Caki2 (cell line): ENCODE measurements at places on chromosomes 3 and 15.
A peak's percentile ranks its signal among the peaks of the same experiment; 100 is the strongest.

- no peak for DNase-seq
Observed at GRCh38 chr3:12159227-12159601, 502 bp upstream of the TIMP4 start.

GRCh38 chr3:175272392-175272791 lies 413.3 kb downstream of the NAALADL2 start:
- peak; percentile 37 for DNase-seq

DNA sequence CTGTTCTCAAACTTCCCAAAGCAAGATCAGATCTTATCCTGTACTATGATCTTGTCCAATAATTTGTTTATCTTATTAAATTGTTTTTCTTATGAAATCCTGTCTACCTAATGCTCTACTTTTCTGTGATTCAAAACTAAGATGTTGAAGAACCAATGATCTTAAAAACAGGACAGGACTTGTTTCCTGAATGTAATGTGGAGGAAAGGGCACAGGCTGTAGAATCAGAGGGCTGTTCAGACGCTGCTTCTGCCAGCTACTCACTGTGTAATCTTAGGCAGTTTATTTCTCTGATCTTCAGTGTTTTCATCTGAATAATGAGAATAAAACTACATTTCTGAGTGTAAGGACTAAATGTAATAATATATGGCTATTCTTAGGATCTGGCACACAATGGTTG lies 20.1 kb upstream of the DMXL2 start:
- DNase-seq, result no peak

GRCh38 chr3:182787302-182788036 lies 5.8 kb upstream of the ATP11B start:
- DNase-seq, result no peak

DNA sequence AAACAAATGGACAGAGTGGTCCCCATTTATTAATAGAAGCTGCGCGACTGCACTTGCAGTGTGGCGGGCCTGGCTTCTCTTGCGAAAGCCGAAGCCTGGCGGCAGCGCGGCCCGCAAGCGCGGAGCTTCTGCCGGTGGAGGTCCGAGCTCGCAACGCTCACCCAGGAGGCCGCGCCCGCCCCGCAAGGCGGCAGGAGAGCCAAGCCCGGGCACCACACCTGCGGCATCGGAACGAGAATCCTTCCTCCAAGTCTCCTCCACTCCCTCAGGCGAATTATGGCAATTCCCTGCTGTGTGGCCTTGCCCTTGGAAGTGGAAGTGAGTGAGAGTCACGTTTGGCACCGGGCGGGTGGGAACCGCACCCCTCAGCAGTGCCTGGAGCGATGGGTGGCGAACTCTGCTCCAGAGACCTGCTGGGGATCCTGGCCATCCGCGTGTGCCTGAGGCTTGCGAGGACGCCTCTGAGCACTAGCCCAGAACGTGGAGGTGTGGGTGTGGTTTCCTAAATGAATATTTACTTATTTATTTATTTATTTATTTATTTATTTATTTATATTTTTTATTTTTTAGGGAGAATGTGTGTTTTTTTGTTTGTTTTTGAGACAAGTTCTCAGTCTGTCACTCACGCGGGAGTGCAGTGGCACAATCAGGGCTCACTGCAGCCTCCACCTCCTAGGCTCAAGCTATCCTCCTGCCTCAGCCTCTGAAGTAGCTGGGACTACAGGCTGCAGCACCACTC lies 133.7 kb upstream of the UBE2E1 start:
- DNase-seq, result no peak

GRCh38 chr3:77160931-77161497 lies 121.1 kb downstream of the ROBO2 start:
- no peak for DNase-seq

- DNase-seq, result no peak
Observed at GRCh38 chr15:92672102-92672501, 16.5 kb upstream of the FAM174B start.

DNA sequence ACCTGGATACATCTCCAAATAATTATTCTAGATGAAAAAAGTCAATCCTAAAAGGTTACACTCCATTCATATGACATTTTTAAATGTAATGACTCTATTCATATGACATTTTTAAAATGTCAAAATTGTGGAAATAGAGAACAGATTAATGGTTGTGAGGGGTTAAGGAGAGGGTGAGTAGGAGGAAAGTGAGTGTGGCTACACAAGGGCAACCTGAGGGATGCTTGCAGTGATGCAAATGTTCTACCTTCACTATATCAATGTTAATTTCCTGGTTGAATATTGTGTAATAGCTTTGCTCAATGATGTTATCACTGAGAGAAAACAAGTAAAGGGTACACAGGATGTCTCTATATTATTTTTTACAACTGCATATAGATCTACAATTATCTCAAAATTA lies 54.9 kb upstream of the PXYLP1 start:
- no peak for DNase-seq

- DNase-seq, result no peak
Observed at GRCh38 chr15:51369451-51369761, 28.0 kb downstream of the GLDN start.

- DNase-seq, result peak; percentile 16
Observed at GRCh38 chr15:70875001-70875782, 17.0 kb downstream of the THAP10 start.

DNA sequence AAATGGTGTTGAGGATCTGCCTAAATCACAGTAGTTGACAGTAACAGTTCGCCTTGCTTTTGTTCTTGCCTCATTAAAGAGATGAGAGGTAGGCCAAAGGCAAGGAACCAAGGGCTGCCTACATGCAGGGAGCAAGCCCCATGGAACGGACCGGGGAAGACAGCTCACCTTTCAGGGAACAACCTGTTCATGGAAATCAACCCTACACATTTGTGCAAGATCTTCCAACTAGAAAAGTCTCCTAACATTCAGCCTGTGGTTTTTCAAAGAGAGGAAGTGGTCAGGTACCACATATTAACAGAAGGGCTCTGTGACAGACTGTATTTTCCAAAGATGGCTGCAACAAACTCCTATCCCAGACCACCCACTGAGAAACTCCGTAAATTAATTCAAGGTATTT lies 1031.8 kb upstream of the NR2F2 start:
- DNase-seq, result no peak

DNA sequence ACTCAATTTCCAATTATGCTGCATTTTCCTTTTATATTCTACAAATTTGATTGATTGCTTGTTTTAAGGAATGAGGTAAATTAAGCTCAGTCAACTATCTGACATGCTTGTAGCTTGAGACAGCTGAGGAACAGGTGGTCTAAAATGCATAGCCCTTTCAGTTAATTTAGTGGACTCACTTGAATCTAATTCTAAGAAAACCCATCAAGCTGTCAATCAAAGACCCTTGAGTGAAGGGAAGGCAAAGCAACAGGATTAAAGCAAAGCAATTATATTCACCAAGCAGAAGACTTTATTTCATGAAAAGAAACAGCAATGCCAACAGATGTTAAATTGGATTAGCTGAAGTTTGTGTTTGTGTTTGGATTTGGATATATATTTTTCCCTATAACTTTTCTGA lies 228.5 kb downstream of the ARPP21 start:
- DNase-seq, result no peak

GRCh38 chr3:80159990-80160506 lies 392.2 kb upstream of the ROBO1 start:
- no peak for DNase-seq

DNA sequence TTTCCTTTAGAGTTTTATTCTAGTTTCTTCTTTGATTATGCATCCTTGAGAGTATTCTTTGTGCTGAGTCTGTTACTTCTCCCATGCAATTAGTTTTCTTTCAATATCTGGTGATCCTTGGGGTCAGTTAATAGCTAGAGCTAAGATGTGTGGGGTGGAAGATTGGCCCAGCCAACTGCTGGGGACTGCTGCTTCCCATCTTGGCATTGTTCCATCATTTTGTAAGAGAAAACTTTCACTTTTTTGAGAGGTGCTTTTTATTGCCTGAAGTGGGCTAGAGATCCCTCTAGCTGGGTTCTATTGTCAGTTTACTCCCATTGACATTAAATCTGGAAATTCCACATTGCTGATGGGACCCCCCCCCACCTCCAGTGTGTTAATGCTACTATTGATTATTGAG lies 15.4 kb downstream of the BCL2L10 start:
- no peak for DNase-seq

- no peak for DNase-seq
Observed at GRCh38 chr15:55237219-55238130, 40.7 kb upstream of the RSL24D1 start.

DNA sequence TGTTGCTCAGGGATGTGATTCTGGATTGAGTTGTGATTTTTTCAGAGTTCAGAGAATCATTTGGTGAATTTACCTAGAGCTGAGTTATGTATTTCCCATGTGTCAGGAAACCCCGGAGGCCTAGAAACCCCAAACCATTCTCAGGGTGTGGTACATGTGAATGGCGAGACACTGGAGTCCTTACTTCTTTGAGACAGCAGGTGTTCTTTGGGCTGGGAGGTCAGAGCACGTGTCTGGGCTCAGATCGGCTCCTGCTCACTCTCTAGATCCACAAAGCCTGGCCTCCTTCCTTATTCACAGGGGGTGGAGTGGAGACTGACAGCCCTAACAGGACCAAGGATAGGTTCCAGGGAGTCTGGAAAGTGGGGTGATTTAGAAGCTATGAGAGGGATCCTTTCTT lies 145.8 kb downstream of the CHDH start:
- DNase-seq, result no peak

- DNase-seq, result peak; percentile 14
Observed at GRCh38 chr15:22995795-22996194, 15.6 kb upstream of the CYFIP1 start.

- DNase-seq, result no peak
Observed at GRCh38 chr3:60142009-60142408, 1092.2 kb upstream of the CFAP20DC start.
